ENCODE measurements at places on chromosomes 11 and 22.

- DNase-seq = no peak
Observed at GRCh38 chr11:96045622-96046456, 121.9 kb upstream of the MTMR2 start.

DNA sequence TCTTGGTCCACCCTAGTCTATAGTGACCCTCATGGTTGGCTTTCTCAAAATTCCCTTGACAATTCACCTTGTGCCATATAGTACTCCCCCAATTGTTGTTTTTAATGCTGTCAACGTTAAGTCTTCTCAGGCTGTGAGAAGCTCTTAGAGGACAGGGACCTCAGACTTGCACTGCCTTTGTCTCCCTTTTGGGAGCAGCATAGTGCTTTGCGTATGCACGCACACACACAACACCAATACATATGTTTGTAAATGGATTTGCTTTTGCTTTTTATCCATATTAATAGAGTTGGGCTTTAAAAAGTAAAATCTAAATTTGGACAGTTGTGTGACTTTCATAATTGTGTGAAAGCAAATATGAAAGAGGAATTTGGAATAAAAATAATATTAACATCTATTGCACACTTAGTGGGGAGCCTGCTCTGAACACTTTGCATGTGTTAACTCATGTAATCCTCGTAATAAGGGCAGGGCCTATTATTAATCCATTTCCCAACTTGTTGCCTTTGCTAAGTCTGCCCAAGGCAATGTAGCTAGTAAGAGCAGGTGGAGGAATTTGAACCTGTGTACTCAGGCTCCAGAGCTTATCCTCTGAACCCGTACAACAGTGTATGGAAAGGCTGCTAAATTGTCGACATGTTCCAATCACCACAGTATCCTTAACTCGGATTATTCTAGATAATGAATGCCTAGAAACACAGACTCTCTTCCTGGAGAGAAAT is 257.7 kb upstream of the NARS2 start:
- DNase-seq = no peak

GRCh38 chr11:3160252-3161031 is 4.7 kb downstream of the OSBPL5 start:
- peak; percentile 73 for DNase-seq

- no peak for DNase-seq
Observed at GRCh38 chr11:111447112-111447471, 65.1 kb downstream of the BTG4 start.

GRCh38 chr22:30596886-30597285 is 5.2 kb upstream of the PES1 start:
- DNase-seq = no peak

DNA sequence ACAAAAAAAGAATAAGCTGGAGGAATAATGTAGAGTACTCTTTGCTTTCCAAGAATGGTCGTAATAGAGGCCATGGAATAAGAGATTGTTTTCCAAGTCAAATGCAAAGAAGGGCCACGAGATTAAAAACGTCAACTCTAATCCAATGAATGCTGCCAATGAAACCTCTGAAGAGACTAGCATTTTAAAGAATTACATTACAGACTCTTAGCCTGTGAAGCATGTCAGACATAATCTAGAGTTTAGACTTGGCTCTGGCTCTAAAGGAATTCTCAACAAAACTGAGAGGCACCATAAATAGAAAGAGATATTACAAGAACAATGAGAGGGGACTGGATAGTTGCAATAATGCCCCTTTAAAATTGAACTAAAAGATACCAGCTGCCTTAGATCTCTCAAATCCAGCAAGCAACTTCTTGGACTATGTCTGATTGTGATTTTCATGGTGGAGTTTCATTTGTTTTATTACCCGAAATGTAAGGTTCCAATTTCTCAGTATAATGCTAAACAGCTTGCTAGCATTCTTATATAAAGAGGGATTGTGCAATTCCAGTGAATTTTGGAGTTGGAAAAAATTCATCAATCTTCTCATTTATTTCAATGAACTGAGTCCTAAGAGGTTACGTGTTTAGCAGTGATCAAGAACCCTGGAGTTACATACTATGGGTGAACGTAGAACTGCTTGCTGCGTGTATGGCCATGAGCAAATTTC is 5.6 kb downstream of the ETS1 start:
- no peak for DNase-seq

DNA sequence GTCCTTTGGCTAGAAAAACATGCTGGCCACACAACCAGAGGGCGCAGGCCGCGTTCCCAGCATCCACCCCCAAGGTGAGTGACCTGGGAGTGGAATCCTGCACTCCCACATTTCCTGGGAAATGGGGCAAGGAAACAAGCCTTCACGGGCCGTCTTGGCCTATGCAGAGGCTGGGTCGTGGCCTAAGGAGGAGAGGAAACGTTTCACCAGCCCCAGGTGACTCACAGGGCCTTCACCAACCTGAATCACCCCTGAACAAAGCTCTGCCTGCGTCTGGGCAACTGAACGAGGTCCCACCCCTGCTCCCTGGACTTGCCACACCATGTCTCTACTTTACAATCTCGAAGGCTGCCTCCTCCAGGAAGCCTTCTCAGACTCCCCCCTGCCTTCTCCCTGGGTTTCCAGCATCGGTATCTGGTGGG is 13.2 kb downstream of the MYH9 start:
- no peak for DNase-seq

- DNase-seq = peak; percentile 57
Observed at GRCh38 chr11:46357483-46357936, 10.2 kb downstream of the DGKZ start.

GRCh38 chr11:104410336-104410735 is 246.4 kb upstream of the PDGFD start:
- DNase-seq = no peak

- DNase-seq = no peak
Observed at GRCh38 chr11:20926799-20927540, 257.6 kb downstream of the NELL1 start.

GRCh38 chr11:83037877-83038276 is 33.8 kb downstream of the RAB30 start:
- no peak for DNase-seq

DNA sequence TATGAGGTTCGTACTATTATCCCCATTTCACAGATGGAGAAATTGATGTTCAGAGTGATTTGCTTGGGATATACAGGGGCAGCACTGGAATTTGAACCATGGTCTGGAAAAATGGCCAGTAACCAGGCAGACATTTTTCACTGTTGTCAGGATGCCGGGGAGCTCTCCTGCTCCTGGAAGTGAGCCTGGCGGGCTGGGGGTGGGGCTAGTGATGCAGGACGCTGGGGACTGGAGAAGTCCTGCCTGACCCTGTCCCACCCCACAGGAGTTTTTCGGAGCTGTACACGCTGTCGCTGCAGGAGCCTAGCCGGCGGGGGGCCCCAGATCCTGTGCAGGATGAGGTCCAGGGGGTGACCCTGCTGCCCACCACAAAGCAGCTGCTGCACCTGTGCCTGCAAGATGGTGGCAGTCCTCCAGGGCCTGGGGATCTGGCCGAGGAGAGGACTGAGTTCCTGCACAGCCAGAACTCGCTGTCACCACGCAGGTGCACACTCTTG is 11.1 kb downstream of the SIPA1 start:
- DNase-seq = peak; percentile 75

DNA sequence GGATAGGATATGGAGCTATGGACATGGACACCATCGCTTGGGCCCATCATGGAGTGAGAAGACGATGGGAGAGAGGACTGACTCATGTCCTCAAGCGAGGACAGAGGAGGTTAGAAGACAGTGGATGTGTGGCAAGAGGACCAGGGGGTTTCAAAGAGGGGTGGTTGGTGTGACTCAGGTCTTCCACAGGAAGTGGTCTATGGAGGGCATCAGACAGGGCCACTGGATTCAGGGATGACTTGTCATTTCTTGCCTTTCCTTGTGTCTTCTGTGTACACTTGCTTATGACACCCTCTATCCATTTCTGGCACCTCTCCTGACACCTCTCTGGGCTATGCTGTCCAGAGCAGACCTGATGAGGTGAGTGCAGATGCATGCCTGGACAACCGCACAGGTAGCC is 115.4 kb downstream of the OSBP2 start:
- no peak for DNase-seq

- no peak for DNase-seq
Observed at GRCh38 chr22:43654271-43654670, 157.8 kb downstream of the EFCAB6 start.

GRCh38 chr11:62671608-62672389 is at the start of the genes LBHD1 and UQCC3:
TSS of gene LBHD1 (minus strand) at chr11:62672267. CDS start at chr11:62670031, 2,236 bp downstream.
TSS of gene UQCC3 (plus strand) at chr11:62671673. CDS start at chr11:62671746, 73 bp downstream.
- peak; percentile 83 for DNase-seq

GRCh38 chr22:30304495-30305244 is 15.4 kb upstream of the CASTOR1 start:
- DNase-seq = peak; percentile 51

Measured in right lobe of liver (tissue), 6 donors.